Left hindlimb (tissue), 1 donor: ENCODE measurements at places on chromosomes 5 and 9.
A peak's percentile ranks its signal among the peaks of the same experiment; 100 is the strongest.

GRCh38 chr5:95925939-95926338, 35.7 kb downstream of the ELL2 start:
- no peak for DNase-seq

DNA sequence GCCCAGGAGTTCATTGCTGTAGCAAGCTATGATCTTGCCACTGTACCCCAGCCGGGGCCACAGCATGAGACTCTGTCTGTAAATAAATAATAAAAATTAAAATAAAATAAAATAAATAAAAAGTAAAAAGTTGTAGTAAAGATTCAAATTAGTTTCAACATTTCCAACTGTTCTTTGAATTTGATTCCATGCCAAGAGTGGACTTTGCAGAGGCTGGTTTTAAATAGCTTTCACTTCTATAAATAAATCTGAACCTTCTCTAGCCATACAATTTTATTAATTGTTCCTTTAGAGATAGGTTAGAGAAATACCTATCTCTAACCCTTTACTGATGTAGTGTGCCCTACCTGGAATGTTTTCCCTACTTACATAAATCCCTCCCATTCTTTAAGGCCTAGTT, 129.7 kb upstream of the SLIT3 start:
- no peak for DNase-seq

- DNase-seq: no peak
These were observed 213.2 kb downstream of the PCSK5 start for GRCh38 chr9:76103531-76104315.

DNA sequence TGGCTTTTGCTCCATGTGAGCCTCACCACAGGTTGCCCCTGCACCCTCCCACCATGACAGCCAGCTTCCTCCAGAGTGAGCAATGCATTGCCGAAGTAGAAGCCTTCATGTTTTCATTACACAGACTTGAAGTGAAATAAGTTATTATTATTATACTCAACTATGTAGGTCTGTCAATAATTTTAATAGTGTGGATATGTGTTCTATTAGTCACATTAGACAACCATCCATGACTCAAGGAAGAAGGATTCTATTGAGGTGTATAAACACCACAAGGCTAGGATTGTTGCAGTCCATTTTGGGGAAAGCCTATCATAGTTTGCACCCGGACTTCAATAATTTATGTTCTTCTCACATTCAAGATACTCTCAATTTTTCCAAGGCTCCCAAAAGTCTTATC, 369.5 kb downstream of the TAF11L14 start:
- no peak for DNase-seq

- DNase-seq: peak; percentile 58
These were observed 35.9 kb upstream of the FBP1 start for GRCh38 chr9:94675008-94675881.

DNA sequence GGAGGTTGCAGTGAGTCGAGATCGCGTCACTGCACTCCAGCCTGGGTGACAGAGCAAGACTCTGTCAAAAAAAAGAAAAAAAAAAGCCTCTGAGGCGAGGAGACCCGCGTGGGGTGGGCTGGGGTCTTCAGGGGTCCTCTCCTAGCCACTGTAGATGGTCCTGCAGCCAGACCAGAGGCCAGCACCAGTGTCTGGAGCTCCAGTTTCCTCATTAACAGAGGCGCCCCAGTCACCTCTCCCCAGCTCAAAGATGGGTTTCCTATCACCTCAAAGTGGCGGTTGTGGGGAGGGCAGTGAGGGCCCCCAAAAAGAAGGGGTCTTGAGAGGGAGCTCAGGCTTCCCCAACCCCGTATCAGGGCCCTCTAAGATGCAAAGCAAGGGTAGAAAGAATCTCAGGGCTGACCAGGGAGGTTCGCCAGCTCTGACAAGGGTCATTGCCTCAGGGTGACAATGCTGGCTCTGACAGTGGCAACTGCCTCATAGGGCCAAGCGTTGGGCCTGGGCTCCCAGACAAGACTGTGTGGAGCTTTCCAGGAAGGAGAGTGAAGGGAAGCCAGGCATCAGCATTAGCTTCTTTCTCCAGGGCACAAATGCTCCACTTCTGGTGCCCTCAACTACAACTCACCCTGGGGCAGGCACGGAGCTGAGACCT, 15.0 kb downstream of the STK10 start:
- DNase-seq: no peak

DNA sequence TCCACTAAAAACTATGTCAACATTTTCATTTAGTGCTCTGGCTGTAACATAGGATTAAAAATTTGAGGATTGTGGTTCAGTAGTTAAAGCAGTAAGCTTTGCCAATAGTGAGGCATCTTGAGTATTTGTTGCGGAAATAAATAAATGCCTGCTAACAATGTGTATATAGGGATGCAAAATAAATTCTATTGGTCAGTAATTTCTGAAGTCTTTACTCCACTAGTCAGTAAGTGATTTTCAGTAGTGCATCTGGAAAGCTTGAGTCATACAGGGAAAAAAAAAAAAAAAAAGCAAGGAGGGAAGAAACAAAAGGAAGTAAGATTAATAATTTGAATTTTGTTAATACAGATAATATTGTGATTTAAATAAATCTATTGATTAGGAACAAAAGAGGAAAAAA, 21.0 kb downstream of the NIPBL start:
- DNase-seq: no peak

DNA sequence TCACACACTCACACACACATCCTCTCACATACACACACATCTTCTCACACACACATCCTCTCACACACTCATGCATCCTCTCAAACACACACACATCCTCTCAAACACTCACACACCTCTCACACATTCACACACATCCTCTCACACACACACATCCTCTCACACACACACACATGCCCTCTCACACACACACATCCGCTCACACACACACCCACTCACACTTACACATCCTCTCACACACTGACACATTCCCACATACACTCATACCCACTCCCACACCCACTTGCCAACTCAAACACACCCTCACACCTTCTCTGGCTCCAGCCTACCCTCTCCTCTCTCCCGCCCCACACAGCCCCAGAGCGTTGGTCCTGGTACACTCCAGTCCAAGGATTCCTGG, 127.9 kb upstream of the SLC30A5 start:
- no peak for DNase-seq

- no peak for DNase-seq
These were observed 158.1 kb upstream of the VCAN start for GRCh38 chr5:83313436-83313835.

DNA sequence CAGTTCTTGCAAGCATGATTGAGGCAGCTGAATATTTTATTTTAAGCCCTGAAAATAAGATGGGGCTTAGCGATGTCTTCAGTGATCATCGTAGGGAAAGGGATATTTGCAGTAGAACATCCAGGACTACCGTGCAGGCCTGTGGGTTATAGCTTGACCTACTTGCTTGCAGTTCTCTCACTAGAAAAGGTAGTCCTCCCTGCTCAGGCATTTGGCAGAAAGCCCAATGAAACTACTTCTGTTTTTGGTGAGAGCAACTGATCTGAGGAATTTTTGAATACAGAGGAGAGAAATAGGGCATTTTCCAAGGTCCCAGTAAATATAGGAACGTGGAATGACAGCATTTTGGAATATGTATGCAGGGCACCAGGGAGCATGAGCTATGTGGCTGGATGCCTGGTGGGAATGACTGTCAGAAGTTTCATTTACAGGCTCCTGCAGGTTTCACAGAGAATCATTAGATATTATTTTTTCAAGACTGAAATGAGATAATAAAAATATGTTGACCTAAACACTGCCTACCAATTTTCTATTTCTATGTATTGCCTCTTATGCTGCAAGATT, 417.9 kb upstream of the ACTBL2 start:
- DNase-seq: no peak

GRCh38 chr9:126707083-126707482, 93.4 kb downstream of the LMX1B start:
- DNase-seq: no peak

GRCh38 chr5:88940713-88941112, 57.7 kb upstream of the MEF2C start:
- no peak for DNase-seq

- no peak for DNase-seq
These were observed 112.7 kb downstream of the OSTF1 start for GRCh38 chr9:75200892-75201470.

- no peak for DNase-seq
These were observed 443.9 kb upstream of the KLF4 start for GRCh38 chr9:107933516-107933915.

DNA sequence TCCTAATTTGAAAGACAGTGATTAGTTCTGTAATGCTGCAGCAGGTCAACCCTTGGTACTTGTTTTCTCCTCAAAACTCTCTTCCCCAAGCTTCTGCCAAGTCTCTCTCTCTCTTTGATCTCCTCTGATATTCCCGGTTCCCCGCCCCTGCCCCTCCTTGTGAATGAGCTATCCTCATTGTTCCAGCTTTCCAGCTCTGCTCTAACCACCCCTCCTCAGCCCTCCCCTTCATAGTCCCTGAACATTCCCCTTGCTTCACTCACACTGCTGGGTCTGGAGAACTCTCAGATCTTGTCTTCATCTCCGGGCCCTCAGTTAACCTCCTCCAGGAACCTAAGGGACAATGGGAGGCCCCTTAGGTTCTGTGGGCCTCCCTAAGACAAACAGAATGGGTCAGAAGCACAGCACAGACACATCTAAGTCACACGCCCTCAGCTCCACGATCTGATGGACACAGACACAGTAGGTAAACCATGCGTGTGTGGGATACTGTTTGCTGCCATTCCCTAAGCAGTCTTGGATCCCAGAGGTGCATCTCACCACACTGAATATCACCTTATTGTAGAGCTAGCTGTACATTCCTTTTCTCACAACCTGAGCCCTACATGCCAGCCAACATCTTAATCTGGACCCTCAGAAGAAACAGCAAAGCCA, 17.4 kb upstream of the LARP1 start:
- no peak for DNase-seq

- peak; percentile 64 for DNase-seq
These were observed at the start of gene AIF1L for GRCh38 chr9:131096269-131097125. TSS of gene AIF1L (plus strand) at chr9:131096531. CDS start at chr9:131096630, 99 bp downstream.

GRCh38 chr5:10660720-10661387, 97.0 kb downstream of the ANKRD33B start:
- DNase-seq: no peak

DNA sequence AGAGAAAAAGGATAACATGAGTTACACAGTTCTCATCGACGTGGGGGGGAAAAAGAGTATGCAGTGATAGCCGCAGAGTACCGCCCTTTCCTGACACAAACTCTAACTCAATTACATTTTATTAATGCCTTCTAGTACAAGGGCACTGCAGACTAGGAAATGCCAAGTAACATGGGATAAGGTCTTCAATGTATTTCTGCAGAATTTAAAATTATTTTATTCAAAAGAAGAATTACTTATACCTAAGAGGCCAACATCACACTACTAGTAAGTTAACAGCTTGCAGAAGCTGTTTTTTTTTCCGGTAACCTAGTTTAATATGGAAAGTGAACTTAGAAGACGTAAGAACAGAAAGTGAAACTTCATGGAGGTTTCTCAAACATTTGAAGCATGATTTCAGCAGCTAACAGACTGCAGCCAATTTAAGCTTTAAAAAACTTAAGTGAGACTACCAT, 3.9 kb downstream of the SETX start:
- DNase-seq: no peak

- no peak for DNase-seq
These were observed 175.8 kb upstream of the GAS1 start for GRCh38 chr9:87122947-87123685.

DNA sequence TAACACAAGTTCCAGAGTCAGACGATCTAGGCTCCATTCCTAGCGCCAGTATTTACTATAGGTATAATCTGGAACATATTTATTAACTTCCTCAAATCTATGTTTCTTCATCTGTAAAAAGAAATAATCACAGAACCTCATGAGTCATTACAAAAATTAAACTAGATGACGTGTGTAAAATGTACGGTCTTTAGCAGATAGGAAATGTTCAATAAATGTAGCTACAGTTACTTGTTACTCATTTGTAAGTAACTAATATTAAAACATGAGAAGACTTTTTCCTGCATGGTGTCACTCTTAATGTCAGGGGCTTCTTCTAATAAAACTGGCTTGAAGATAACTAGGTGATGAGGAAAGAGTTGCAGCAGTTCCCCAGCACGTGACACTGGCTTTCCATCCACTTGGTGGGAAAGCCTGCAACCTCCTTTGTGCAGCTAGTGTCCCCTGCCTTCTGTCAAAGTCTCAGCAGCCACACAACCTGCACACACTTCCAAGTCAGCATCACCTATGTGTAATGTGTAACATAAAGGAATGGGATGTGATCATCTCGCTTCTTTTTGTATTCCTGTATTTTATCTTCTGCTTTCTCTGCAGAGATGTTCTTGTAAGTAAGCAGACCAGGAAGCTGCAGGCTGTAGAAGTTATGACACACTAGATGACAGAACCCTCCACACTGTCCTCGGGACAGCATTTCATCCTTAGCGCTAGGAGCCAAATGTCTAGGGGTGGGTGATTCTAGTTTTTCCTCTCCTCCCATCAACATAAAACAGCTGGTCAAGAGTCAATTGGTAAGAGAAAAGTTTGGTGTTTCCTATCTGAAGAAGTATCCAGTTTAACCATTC, 1.8 kb upstream of the JAKMIP2 start:
- no peak for DNase-seq

DNA sequence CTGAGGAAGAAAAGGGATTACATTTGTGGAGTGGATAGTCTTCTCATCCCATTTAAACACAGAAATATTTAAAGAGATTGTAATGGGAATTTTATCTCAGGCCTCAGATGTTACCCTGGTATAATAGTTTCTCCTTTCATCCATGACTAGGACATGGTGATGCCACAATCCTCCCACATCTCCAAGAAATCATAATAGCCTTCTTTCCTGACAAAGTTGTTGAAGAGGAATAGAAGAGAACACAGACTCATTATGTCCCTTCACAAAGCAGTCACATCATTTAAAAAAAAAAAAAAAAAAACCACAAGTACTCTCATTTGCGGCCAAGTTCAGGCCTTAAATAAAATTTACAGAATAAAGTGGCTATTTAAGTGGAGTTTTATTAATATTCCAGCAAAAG, 359.6 kb downstream of the DEPDC1B start:
- DNase-seq: no peak

DNA sequence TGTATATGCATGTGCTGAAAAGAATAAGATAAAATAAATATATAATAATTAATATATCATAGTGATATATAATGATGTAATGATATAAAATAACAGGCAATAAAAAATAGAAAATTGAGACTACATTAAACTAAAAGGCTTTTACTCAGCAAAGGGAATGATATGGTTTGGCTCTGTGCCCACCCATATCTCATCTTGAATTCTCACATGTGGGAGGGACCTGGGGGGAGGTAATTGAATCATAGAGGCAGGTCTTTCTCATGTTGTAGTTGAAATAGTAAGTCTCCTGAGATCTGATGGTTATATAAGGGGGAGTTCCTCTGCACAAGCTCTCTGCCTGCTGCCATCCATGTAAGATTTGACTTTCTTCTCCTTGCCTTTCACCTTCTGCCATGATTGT, 1550.9 kb upstream of the CDH6 start:
- no peak for DNase-seq
